Glutamatergic neuron (in vitro differentiated cells): ENCODE measurements at places on chromosomes 12 and 14.

DNA sequence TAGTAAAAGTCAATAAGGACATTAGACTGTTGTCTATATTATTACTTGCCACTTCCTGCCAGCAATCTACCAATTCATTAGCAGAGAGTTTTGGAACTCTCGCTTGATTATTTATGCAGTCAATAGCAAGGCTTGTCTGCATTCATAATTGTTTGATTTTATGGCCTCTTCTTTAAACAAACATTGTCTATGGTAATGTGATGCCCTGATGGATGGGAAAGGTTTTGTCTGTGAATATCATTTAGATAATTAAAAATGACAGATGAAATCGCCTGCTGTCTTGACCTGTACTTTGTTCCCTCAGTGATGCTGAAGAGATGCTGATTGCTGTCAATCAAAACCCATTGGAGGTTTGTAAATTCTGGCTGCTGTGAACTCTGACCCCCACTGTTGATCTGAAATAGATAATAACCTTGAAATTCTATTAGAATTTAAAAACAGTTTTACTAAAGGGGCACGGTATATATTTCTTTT, 455.3 kb downstream of the NPAS3 start:
- DNase-seq: no peak

- DNase-seq: no peak
Observed at GRCh38 chr12:93913845-93914244, 234.5 kb upstream of the PLXNC1 start.

GRCh38 chr12:63949902-63950301, 105.4 kb downstream of the SRGAP1 start:
- no peak for DNase-seq

DNA sequence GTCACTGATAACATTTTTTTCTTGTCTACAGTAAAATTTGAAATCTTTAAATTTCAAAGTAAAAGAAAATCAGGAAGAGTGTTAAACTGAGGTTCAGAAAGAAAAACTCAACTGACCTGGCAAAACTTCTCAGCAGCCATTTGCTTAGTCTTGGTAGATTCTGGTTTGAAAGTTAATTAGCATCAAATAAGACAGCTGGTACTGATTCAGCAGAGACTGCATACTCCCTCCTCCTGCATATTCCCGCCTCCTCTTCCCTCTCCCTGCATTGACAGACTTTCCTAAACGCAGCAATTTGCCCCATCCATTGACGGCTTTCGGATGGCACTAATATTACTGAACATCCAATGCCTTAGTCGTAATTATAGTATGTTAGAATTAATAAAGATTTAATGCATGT, 520.8 kb downstream of the FLRT2 start:
- no peak for DNase-seq

DNA sequence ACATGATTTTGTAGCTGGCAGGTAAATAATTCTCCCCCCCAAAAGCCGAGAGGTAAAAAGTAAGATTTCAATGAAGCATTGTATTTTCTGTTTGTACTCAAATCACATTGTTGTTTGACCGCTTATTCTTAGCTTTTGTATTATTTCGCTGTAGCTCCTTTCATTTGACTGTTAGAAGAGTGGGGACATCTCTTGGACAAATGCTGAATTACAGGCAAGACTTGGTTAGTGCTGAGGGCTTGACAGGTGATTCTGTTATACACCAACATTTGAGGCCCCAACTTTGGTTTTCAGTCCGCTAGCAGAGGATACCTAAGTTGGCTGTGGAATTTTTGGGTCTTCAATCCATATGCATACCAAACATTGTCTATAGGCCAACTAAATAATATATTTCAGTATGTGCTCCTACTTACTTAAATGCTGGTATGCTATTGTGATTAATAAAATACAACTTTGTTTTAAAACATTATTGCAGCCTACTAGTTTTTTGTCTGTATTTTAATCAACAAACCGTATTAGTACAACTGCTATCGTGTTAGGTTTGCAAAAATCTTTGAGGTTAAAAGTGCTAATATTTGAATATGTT, 102.2 kb downstream of the ERC1 start:
- no peak for DNase-seq

- DNase-seq: no peak
Observed at GRCh38 chr14:80549141-80549540, 337.8 kb upstream of the DIO2 start.

GRCh38 chr12:53378724-53379388, 1.1 kb upstream of the SP1 start:
- no peak for DNase-seq

- DNase-seq: no peak
Observed at GRCh38 chr12:15633201-15633600, 156.0 kb downstream of the EPS8 start.

DNA sequence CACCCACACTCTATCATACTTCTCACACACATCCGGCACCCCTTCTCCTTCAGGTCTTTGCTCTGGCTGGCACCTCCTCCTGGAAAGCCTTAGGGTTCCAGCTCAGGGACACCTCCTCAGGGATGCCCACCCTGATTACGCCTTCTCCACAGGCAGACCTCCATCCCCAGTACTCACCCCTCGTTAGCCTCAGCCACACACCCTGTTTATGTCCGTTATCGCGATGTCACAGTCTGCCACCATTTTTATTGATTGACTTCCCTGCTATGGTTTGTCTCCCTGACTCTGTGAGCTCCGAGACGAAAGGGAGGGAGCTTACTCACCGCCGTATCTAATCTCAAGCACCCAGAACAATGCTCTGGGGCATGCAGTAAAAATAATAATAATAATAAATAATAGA, 191.7 kb upstream of the LHX5 start:
- DNase-seq: no peak

DNA sequence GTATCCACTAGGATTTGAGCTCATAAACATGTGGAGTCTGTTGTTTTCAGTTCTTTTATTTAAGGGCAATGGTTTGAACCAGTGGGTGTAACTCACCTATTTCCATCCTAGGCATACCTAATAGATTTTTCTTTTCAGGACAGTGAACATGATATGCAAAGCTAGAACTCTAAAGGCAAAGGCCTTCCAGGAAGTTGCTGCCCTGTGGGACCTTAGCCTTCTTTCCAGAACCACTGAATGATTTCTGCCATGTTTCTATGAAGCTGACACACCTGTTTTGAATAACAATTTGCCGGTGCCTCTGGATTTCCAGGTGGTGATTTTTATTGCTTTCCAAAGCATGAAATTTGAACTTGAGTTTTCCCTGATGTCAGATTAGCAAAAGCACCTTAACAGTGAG, 372.9 kb upstream of the FAR2 start:
- no peak for DNase-seq

DNA sequence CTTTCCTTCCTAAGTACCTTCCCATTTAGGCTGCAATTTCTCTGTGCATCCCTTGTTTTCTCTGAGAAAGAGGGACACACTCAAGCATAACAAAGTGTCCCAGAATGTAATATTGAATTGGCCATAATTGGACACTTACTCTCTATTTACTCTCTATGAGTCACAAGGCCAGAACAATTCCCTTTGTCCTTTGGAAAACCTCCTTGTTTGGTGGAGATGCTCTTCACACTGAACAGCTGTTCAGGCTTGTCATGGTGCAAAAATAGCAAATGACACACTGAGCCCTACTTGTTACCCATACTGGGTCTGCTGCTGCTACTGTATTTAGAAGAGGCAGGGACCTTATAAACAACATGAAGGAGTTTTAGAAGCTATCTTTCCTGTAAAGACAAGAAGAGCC, 1590.5 kb upstream of the TMEM132C start:
- no peak for DNase-seq

DNA sequence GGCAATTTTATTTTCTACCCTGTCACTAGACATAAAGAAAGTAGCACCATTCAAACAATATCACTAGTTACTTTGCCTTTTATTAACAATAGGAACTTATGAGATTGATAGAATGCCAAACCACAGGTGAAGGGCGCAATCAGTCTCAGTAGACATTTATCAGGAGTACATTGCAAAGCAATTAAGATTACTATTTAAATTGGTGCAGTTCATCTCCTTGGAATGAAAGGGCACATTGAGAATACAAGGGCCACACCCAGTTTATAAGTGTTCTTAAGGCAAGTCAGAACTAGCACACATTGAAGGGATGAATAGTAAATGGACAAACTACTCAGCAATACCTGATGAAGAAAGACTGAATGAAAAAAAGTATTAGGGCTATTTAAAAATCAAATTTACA, 601.4 kb downstream of the C12orf50 start:
- DNase-seq: no peak

GRCh38 chr14:29734732-29735131, 192.9 kb downstream of the PRKD1 start:
- no peak for DNase-seq

DNA sequence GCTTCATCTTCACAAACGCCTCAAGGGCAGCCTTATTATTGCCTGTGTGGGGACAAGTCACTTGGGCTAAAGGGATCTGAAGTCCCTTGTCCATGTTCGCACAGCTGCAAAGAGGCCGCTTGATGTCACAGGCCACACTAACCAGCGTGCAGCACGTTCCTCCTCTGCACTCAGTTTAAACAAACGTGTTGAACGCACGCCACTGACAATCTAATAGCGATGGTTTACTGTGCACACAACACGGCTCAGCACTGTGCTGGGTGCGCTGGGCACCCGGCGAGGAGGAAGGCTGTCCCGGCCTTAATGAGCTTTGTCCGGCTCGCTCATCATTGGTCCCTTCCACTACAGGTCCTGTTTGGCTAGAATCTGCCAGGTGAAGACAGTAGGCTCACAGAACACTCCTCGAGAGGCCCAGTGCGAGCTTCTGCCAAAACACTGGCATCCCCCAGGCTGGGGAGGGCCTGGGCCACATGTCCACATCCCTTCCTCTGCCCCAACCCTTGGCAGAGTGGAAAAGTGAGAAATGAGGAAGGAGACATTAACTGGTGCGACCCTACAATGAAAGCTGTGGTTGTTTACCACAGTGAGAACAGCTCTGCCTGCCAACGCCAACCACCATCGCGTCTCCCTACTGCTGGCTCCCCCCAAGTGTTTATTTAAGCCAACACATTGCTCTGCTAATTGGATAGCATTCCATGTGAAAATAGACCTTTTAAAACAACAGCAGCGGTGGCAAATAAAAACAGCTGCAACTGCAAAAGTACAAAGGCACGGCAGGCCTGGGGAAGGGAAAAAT, 113.2 kb downstream of the RBM19 start:
- DNase-seq: no peak

GRCh38 chr12:97545804-97546203, 83.2 kb downstream of the RMST start:
- no peak for DNase-seq

- no peak for DNase-seq
Observed at GRCh38 chr12:5318874-5319273, 113.0 kb upstream of the NTF3 start.

DNA sequence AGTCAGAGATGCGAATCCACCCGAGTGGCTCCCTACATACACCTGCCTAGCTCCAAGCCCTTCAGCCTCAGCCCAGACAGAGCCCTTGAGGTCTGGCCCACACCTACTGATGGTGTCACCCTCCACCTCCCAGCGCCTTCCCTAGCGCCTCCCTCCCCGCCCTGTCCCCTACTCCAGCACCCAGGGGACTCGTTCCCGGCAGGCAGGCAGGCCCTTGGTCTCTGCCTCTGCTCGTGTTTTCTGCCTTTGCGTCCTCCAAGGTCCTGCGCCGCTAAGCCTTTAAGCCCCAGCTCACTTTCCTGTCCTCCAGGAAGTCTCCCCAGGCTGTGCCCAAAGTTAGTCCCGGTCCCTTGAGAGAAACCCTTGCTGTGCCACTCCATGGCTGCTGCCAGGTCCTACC, 12.7 kb downstream of the INF2 start:
- no peak for DNase-seq

GRCh38 chr14:68986225-68986624, 7.1 kb upstream of the ACTN1 start:
- no peak for DNase-seq

- DNase-seq: no peak
Observed at GRCh38 chr12:9034095-9034494, 44.7 kb downstream of the KLRG1 start.

DNA sequence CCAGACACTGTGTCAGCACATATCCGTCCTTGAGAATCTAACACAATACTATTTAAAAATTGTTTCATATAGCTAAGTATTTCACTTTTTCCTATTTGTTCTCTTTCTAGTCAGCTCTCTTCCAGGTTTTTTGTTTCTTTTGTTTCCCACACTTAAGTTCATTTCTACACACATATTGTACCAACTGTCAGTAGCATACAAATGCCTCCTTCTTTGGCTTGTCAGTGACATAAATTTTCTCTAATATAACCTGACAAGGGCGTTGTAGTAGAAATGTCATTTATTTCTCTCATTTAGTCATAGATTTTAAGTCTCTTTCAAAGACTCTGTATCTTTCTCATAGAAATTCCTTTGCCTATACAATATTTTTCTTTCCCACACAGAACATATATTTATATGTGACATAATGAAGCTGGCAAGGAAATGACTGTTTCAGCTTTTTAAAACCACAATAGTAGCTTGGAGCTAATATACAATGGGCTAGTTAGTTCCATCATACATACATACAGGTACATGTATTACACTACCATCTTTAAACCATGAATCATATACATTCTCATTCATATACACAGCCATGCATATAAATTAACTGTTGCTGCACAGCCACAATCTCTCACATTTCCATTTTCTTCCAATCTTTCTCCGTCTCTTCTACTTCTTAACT, 42.3 kb upstream of the EPS8 start:
- DNase-seq: no peak

GRCh38 chr12:113766131-113766878, 199.8 kb downstream of the RBM19 start:
- DNase-seq: no peak

DNA sequence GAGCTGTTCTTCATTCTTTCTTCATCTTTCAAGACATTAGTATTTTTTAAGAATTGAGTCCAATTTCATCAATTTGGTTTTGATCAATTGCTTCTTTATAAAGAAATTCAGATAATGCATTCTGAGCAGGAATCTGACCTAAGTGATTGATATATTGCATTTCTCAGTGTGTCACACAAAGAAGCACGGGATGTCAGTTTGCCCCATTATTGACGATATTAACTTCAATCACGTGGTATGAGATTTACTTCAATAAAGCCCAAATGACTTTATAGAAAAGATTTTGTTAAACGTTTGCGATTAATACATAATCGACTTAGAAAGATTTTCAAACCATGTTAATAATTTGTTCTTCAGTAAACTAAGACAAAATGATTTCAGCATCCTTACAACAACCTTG, 1254.2 kb downstream of the FSCB start:
- DNase-seq: no peak

DNA sequence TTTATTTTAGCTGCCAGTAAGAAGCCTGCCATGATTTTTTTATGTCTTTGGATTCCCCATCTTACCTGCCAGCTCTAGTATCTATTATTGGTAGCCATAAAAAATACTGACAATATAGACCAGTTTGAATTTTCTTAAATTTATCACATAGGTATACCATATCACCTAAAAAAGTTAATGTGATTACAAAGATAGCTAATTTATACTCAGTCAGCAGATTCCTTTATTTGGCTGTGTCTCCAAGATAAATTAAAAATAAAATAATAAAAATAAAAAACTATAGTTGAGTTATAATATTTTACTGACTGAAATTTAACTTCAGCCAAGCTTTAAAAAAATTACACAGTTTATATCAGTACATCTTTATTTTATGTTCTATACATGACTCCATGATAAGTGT, 128.3 kb downstream of the GPHN start:
- DNase-seq: no peak
